RKO (cell line): ENCODE measurements at places on chromosomes 7 and 10.
A peak's percentile ranks its signal among the peaks of the same experiment; 100 is the strongest.

DNA sequence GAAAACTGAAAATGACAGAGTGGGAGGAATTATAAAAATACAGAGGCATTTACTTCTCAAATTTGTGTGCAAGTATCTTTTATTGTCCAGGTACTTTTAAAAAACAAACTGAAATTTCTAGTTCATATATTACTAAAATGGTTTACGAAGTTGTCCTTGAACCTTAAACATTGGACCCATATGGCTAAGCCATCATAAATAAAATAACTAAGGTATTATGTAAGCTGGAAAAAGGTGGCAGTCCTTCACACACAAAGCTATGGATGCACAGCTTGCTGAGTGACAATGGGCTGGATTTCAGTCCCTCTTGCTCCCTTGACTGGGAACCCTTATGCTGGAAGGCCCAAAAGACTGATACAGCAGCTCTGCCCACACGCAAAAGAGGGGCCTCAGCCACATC lies 66.1 kb downstream of the COBL start:
- no peak for DNase-seq

DNA sequence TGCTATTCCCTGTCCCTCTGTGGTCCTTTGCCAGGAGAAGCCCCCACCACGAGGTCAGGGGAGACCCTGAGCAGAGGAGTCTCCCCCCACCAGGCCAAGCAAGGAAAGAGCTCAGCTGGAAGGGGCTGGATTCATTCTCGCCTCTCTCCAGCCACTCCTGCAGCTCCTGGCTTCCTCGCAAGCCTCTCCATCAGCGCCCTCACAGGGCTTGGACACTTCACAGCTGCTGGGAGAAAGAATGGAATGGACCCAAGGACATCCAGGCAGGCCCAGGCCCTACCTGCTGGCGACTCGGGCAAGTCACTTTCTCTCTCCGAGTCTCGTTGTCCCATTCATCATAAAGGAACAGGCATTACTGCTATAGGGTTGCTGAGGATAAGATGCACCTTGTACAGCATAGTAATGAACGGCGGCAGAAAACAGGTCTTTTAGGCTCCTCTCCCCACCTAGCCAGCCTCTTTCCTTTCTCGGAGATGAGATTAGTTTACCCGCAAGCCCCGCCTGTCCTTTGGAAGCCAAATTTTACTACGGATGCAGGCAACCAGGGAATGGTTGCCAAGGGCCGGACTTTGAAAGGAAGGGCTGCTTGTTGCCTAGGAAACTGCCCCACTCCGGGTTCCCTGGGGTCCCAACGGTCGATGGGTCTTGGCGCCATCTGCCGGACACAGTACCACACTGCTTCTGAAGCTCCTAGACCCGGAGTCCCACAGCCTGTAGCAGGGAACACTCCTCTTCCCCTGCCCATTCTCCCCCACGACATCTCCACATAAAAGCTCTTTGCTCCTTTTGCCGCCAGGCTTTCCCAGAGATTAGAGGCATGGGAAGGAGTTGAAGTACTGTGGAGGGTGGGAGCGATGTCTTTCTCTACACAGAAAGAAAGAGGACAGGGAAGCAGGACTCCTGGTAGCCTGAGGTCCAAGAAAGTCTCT lies 22.3 kb downstream of the IMPDH1 start:
- DNase-seq, result peak; percentile 80

GRCh38 chr7:155392726-155393570 lies 65.0 kb upstream of the EN2 start:
- peak; percentile 70 for DNase-seq

DNA sequence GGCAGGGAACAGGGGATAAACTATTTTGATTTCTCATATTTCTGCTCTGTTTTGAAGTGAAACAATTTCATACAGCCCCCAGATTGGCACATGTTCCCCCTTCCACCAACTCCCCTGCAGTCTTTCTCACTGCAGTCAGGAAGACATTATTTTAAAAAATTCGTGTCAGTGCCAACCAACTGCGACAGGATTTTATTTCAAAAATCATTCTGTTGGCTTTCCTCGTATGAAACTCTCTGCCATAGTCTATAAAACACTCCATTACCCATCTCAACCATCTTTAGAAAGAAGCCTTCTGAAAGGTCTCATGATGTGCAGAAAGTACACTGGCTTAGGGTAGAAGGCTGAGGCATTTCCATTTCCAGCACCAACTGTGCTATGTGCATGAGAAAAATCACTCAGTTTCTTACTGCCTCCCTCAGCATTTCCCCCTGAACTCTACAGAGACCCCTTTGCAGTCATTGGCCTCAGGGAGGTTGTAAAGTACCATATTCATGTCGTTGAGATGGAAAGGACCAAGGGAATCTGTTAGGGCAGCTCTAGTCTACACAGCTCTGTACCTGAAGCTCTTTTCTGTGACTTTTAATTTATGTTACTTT lies 46.9 kb downstream of the STEAP1B start:
- DNase-seq, result no peak

GRCh38 chr7:31683445-31684225 lies 3.4 kb upstream of the PPP1R17 start:
- no peak for DNase-seq

GRCh38 chr7:22660732-22661131 lies 66.3 kb upstream of the IL6 start:
- DNase-seq, result no peak

GRCh38 chr10:114967071-114967470 lies 29.1 kb downstream of the TRUB1 start:
- DNase-seq, result no peak

- DNase-seq, result no peak
Measured at GRCh38 chr10:103442031-103442461, 10.1 kb downstream of the CALHM2 start.
